ENCODE measurements at places on chromosomes 2 and 18.
A peak's percentile ranks its signal among the peaks of the same experiment; 100 is the strongest.

- peak; percentile 29 for DNase-seq
Observed at GRCh38 chr2:98647636-98648035, 39.2 kb downstream of the UNC50 start.

- DNase-seq = no peak
Observed at GRCh38 chr2:175889701-175890302, 112.3 kb downstream of the LNPK start.

GRCh38 chr18:9671214-9671613 is 36.9 kb upstream of the RAB31 start:
- no peak for DNase-seq

DNA sequence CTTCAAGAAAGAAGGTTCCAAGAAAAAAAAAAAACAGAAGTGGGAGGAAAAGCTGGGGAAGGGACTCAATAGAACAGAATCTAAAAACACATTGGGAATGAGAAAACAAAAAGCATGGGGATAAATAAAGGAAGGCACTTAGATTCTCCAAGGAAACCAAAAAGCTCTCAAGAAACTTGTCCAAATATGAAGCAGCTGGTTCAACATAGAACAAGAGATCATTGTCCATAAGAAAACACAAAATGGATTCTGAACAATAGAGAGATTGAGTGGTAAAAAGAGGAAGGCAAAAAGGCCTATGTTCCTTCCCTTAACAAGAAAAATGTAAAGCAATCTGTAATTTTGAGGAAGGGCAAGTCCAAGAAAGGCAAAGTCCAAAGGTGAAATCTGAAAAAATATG is 32.9 kb upstream of the ALK start:
- DNase-seq = no peak

DNA sequence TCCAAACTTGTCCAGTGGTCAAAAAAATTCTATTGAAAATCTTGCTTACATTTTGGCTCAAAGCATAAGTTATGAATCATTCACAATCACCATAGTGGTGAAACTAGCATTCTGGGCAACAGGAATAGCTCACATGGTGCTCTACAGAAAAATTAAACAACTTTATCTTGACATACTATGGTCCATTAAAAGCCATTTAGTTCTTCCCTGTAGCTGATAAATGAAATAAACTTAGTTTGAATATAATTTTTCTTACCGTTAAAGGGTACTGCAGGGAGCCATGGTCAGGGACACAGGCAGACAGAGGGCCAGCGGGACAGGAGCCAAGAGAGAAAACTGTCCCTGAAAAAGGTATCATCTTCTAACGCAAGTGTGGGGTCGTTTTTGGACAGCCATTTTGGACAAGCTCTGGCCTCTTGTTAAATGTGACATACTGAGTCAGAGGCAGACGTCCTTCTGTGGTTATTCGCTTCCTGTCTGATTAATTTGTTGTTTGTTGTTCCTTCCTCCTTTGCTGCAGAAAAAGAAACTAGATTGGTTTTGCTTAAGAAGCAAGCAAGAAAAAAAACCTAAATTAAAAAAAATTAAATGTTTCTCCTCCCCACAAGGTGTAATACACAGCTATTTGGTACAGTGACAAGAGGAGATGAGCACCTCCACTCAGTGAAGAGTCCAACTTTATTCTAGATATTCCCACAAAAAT is at the start of gene WIPF1:
TSS of gene WIPF1 (minus strand) at position 460 of the 703 bp plus-strand sequence. CDS start 12,231 bp downstream, outside the sequence.
- DNase-seq = peak; percentile 54

GRCh38 chr2:40797120-40797519 is 345.2 kb upstream of the SLC8A1 start:
- DNase-seq = no peak

DNA sequence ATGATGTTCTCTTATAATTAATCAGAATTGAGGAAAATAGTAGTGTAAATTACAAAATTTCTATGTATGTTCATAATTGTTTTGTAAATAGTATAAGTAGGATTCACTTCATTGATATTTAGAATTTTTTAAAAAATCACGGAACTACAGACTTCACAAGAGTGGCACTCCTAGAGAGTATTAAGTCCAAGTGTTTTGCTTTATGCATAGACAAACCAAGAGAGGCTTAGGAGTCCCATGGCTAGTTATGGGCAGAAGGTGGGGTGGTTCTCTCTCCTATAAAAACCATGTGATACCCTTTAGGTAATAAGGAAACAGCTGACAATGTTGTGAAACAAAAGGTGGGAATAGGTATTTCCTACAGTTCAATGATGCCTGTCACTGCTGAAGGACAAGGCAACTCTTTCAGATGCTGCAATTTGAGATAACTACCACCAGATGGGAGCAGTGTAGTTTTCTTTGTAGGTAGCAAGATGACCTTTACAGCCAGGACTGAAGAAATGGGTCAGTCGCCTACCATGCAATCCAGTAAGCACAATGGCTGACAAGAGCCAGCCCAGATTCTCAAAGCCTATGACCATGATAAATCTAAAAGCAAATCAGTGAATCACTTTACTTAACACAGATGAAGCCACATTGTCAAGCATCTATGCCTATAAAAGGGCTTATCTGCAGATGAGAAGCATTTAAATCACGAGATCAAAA is 83.9 kb downstream of the AAK1 start:
- DNase-seq = peak; percentile 58

- no peak for DNase-seq
Observed at GRCh38 chr2:95383635-95384027, 18.9 kb upstream of the FAHD2A start.

DNA sequence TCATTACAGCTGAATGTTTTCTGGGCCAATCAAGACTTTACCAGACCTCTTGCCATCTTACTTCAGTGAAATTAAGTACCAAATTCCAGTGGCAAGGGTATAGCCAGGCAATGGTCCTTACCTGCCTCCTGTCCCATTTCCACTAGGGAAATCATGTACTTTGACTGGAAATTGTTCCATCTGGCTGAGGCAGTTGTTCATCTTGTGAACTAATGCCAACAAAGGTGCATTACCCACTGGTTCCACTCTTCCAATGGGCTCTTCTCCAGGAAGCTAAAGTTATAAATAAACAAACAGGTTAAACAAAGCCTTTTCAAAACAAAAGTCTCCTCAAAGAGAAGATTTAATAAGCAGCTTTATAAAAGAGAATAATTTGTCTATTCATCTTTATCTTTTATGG is 80.7 kb upstream of the DNER start:
- DNase-seq = no peak

GRCh38 chr2:67130531-67131256 is 266.4 kb upstream of the ETAA1 start:
- DNase-seq = peak; percentile 28

DNA sequence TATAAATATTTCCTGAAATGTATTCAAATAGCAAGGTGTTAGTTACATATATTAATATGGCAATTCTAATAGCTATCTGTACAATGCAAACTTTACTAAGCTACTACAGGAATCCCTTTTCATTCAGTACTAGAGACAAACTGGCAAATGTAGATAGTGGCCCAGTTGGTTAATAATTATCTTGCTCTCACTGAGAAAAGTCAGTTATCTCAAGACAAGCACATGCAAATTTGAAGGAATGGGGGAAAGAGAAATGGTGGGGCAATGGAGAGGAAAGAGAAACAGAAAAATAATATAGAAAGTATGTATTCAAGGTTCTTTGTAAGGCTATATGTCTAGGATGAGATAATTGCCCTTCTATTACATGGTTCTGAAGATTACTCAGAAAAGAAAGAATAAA is 280.0 kb downstream of the FIGN start:
- no peak for DNase-seq

DNA sequence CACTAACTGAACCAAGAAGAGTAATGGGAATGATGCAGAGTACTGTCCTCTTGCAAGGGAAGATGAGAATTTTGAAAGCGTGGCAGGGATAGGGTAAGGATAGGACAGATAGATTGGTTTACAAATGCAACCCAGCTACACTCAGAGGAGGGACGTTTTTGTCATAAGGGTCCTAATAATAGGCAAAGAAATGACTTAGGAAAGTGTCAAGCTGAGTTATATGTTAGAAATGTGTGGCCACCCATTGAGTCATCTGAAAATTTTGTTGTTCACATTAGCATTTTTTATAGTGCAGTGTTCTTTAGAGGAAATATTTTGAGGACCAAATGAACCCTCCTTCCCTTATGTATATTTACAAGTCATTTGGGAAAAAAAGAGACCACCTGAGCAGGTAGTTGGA is 137.5 kb downstream of the PHLPP1 start:
- peak; percentile 63 for DNase-seq

- DNase-seq = no peak
Observed at GRCh38 chr2:139020287-139020686, 240.1 kb upstream of the NXPH2 start.

DNA sequence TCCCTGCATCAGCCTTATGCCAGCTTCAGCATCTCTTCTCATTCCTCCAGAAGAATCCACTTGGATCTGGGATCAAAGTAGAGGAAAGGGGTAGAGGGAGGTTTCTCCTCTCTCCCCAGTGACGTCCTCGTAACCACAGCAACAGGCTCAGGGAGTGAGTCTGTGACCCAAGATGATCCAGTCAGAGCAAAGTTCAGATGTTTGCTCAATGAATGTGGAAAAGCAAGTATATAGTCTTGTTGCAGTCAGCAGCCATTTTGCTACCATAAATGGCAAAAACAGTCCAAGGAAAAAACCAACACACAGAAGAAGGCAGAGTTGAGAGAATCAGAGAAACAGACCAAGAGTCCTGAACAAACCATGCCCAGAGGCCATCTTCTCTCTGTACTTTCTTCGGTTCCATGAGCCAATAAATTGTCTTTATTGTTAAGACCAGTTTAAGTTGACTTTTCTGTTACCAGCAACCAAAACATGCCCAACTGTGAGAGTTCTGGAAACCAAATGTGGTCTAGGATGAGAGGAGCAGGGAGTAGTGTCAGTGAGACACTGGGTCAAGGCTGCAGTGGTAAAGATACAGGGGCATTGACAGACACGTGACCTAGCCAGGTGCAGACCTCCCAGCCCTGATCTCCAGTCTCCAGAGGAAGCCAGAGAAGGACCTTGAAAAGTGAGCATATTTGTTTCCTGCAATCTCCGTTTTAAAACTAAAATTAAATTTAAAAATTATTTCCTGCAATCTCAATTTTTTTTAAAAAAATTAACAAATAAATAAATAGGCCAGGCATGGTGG is 3.2 kb upstream of the CXCR1 start:
- peak; percentile 8 for DNase-seq

GRCh38 chr18:79531386-79531785 is 135.7 kb downstream of the NFATC1 start:
- DNase-seq = no peak

DNA sequence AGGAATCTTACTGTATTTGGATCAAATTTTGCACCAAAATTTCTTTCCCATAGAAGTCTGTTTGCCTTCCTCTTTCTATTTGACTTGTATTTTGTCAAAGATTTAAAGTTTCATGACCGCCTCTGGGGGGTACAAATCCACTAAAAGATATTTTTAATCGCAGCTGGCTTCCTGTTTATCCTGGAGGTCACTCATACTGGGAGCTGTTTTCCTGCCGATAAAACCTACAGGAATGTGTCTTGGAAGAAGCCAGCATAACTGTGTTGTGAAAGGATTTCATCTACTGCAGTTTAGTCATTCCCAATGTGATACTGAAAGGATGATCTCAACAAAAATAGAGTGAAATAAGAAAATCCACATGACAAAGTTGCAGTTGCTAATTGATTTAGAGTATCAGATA is 184.0 kb downstream of the RIT2 start:
- DNase-seq = peak; percentile 45

GRCh38 chr2:54133056-54133455 is 17.6 kb downstream of the ACYP2 start:
- no peak for DNase-seq

DNA sequence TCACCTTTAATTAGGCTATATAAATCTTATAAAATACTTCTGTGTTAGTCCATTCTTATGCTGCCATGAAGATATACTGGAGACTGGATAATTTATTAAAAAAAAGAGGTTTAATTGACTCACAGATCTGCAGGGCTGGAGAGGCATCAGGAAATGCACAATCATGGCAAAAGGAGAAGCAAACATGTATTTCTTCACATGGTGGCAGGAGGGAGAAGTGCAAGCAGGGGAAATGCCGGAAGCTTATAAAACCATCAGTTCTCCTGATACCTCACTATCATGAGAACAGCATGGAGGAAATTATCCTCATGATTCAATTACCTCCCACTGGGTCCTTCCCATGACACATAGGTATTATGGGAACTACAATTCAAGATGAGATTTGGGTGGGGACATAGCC is 504.4 kb downstream of the RIT2 start:
- no peak for DNase-seq

GRCh38 chr2:21700644-21701043 is 576.9 kb downstream of the TDRD15 start:
- no peak for DNase-seq
